NCI-H2107 (cell line): ENCODE measurements at places on chromosomes 16 and 17.

DNA sequence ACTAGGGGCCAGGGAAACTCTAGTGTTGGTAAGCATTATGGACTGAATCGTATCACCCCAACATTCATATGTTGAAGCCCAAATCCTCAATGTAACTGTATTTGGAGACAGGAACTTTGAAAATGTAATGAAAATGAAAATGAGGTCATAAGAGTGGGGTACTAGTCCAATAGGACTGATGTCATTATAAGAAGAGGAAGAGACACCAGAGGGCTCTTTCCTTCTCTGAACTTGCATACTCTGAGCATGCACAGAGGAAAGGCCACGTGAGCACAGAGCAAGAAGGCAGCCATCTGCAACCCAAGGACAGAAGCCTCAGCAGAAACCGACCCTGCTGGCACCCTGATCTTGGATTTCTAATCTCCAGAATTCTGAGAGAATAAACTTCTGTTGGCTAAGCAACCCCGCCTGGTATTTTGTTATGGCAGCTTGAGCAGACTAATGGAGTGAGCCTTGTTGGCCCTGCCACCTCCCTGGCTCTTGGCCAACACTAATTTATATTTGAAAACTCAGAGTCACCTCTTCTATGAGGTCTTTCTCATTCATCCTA, 273.4 kb downstream of the NTN1 start:
- no peak for DNase-seq

- no peak for DNase-seq
These were observed 184.4 kb downstream of the MAF start for GRCh38 chr16:79415983-79416640.

DNA sequence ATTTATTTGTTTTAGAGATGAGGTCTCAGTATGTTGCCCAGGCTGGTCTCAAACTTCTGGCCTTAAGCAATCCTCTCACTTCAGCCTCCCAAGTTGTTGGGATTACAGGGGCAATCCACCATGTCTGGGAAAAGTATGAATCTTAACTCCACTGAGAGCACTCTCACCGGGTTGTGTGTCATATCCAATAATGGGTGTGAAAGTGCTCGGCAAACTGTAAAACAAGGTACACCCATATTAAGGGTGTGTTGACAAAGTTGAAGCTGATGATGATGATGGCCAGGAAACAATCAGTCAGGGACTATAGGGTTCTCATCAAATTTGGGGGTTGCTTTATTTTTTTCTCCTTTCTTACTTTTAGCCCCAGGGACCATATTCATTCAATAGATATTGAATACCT, 25.3 kb upstream of the TMC5 start:
- no peak for DNase-seq

- no peak for DNase-seq
These were observed 3.7 kb downstream of the LDHD start for GRCh38 chr16:75112734-75113491.

- no peak for DNase-seq
These were observed 180.8 kb downstream of the XYLT1 start for GRCh38 chr16:17289674-17290635.

DNA sequence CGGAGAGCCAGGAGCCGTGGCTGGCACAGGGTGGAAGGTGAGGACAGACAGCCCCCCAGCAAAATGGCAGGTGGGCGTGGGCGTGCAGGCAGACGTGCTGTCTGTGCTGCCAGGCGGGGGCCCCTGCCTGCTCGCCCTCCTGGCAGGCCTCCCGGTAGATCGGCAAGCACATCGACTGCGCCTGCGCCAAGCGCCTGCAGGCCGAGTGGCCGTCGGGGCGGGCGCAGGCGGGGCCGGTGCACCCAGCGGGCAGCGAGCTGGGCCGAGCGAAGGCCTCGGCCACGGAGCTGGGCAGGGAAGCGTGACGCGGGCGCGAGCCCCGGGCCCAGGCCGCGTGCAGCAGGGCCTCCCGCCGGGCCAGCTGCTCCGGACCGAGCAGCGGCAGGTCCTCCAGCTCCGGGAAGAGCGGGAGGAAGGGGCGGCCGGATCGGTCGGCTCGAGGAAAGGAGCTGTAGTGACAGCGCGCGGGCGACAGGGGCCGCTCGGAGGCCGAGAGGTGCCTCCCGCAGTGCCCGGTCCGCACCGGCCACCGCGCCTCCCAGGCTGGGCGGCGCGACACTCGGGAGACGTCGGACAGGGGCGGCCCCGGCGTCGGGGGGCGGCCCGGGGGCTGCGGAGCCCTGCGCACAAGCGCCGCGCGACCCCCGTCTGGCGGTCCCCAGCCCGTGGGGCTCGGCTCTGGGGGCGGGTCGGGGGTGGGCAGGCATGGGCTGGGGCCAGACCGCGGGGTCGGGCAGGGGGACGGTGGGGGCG, 16.9 kb downstream of the GRIN2C start:
- DNase-seq, result no peak

DNA sequence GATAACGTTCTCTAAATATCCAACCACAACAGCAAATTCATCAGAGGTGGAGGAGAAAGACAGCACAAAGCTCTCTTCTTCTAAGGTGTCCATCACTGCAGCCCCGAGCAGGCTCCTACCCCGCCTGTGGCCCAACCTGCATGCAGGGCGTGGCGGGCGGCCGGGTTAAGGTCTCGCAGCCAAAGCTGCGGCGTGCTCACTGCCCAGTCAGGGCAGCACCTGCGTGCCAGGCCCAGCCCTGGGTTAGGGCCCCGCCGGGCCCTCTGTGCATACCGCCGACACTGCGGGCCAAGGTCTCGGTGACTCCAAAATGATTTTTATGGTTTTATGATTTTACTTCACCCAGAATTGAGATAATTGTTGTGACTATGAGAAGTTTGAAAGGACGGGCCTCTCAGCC, 57.8 kb downstream of the FOXK2 start:
- DNase-seq, result no peak

DNA sequence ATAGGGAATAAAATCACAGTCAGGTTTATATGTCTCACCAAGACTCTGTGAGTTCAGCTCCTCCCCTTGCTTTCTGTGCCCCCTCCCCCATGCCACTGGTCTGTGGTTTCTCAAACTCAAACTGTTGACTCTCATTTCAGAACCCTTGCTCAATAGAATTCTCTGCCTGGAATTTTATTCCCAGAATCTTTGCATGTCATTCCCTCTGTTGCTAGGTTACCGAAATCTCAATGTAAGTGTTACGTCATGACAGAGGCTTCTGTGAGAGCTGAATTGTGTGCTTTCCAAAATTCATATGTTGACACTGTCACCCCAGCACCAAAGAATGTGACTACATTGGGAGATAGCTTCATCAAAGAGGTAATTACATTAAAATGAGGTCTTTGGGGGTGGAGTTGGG, 1938.8 kb downstream of the TP53TG3F start:
- DNase-seq, result no peak

GRCh38 chr16:29848420-29849297, 14.4 kb downstream of the CDIPT start:
- peak; percentile 67 for DNase-seq

- DNase-seq, result no peak
These were observed 162.7 kb upstream of the CDC42EP4 start for GRCh38 chr17:73474370-73474988.

- no peak for DNase-seq
These were observed 37.0 kb upstream of the DHX8 start for GRCh38 chr17:43446773-43447172.

DNA sequence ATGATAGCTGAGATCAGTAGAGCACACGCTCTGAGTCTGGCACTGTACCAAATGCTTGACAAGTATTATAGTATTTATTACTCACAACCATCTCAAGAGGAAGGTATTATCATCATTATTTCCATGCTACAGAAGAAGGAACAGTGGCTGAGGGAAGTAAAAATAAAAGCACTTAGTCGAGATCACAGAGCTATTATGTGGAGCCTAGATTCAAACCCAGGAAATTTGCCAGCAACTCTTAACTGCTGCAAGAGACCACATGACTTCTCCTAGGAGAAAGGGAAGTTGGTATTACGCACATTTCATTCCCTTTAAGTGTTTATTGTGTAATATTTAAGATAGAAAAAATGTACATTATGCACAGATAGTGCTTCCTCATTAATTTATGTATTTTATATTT, 1.0 kb upstream of the RHOT1 start:
- peak; percentile 61 for DNase-seq

DNA sequence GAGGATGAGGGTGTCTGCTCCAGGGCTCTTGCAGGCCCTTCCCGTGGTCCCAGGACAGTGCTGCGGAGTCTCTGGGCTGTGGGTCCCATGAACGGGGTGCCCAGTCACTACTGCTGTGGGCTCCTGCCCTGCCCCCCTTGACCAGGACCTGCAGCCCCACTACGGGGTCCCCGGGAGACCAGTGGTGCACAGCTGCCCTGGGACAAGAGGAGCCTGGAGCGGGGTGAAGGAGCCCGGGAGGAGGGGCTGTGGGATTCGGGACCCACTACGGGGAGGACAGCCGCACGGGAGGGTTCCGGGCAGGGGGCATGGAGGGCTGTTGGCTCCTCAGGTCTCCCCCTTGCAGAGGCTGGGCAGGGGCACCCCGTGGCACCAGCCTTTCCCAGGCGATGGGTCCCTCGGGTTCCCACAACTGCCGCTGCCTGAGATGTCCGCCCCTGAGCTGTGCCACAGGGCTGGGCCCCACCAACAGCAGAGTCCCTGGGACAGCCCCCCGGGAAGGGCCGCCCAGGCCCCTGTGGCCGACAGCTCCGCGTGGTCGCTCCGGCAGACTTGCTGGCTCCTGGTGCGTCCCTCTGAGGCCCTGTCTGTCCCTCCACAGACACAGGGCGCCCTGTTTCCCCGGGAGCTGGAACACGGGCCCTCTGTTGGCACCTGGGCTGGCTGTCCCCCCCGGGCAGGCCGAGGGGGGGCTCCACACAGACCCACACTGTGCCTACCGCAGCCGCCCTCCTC, 52.1 kb upstream of the GNG13 start:
- no peak for DNase-seq

GRCh38 chr17:43467981-43468581, 15.7 kb upstream of the DHX8 start:
- no peak for DNase-seq

DNA sequence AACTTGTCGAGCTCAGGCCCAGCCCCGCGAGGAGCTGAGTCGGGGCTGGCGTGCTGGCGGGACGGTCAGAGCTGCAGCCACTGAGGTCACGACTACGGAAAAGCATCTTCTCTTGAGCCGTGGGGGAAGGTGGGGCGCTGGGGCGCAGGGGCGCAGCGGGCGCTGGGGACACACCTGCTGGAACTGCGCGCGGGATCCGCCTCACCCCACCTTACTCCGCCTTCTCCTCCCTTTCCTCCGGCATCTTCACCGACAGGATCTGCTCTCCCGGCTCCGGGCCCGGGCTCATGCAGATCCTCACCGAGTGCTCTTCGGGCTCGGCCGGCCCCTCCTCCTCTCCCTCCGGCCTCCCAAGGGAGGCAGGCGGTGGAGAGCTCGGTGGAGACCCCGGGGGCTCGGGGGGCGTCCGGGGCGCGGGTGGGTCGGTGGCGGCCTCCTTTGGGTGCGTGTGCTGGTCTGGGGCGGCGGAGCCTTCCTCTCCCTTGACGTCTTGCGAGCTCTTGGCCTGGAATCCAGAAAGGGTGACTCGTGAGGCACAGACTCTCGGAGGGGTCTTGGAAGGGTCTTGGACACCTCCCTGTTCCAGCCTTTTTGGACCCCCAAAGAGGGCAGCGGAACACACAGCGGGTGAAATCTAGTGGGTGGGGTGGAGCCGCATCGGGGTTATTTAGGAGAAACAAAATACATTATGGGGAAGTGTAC, 81.8 kb upstream of the KIFC3 start:
- DNase-seq, result no peak

DNA sequence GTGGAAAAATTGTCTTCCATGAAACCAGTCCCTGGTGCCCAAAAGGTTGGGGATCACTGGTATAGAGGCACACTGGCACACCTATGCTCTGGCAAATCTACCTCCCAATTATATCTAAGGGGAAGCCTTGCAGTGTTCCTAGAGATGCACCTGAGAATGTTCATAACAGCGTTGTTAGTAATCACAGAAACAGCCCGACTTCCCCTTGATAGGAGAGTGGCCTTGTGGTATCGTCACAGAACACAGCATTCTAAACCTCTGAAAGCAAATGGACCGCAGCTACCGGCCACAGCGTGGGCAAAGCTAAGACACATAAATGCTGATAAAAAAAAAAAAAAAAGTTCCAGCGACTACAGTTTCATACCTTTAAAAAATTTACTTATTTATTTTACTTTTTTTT, 39.1 kb upstream of the ADGRG1 start:
- no peak for DNase-seq

DNA sequence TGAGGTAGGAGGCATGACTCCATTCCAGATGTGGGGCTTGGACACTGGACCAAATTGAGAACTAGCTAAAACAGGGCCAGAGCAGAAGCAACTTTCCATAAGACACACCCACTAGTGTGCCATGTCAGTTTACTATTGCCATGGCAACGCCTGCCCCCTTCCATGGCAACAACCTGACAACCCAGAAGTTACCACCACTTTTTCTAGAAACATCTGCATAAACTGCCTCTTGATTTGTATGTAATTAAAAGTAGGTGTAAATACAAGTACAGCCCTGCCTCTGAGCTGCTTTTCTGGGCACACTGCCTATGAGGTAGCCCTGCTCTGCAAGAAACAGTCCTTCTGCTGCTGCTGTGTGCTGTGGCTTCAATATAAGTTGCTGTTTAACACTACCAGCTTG, 19.5 kb upstream of the SCNN1B start:
- no peak for DNase-seq

DNA sequence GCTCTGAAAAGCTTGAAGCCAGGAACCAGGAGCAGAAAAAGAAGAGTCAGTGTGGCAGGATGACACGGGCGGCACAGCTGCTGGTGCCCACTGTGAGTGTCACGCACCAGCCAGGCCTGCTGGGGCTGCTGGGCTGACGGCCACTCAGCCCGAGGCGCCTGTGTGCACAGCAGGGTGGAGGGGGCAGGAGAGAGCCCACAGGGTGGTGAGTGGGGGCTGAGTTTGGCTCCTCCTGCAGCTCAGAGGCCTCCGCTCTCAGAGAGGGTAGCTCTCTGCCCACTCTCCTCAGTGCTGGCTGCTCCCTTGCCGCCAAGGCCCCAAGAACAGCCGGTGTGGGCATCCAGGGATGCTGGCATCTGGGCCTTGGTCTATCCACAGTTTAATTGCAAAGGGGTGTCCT, 59.6 kb downstream of the GSG1L start:
- no peak for DNase-seq

DNA sequence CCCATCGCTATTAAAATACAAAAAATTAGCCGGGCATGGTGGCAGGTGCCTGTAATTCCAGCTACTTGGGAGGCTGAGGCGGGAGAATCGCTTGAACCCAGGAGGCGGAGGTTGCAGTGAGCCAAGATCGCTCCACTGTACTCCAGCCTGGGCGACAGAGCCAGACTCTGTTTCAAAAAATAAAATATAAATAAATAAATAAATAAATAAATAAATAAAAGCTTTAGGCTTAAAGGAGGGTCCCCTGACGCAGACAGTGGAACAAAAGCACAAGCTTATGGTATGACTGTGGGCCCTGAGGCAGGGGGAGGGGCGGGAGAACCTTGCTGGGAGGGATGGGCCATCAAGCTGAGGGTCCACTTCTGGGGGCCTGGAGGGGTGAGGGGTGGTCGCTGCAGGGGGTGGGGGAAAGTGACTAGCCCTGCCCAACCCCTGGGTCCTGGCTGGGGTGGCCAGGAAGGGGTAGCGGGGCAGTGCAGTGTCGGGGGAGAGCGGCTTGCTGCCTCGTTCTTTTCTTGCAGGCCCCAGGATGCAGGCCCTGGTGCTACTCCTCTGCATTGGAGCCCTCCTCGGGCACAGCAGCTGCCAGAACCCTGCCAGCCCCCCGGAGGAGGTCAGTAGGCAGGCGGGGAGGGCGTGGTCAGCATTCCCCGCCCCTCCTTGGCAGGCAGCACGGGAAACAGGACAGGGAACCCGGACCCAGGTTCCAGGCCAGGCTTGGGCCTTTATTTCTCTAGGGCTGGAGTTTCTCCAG, 4.7 kb downstream of the SERPINF1 start:
- no peak for DNase-seq

GRCh38 chr16:65624666-65625065, 502.8 kb upstream of the CDH11 start:
- DNase-seq, result no peak
